T-cell (primary cell): ENCODE measurements at places on chromosomes 3 and 15. TPM values are rescaled to one million over a fixed set of nuclear protein-coding genes. Genes with fewer than 3 reads are reported as not detected.

Gene SLC22A13
- total RNA-seq: 0.79 TPM

Gene MINAR1
- 0.42 TPM for total RNA-seq

Gene SEMA3F
- 0.37 TPM for total RNA-seq

- H3K27ac ChIP-seq: peak overlapping the region; percentile 83
- H3K4me3 ChIP-seq: peak overlapping the region; percentile 90
- DNase-seq: peak; percentile 41
- H3K27me3 ChIP-seq: no peaks in the 10 kb centered on the region
Measured at GRCh38 chr3:187025254-187025655, 94.9 kb downstream of the ST6GAL1 start.

DNA sequence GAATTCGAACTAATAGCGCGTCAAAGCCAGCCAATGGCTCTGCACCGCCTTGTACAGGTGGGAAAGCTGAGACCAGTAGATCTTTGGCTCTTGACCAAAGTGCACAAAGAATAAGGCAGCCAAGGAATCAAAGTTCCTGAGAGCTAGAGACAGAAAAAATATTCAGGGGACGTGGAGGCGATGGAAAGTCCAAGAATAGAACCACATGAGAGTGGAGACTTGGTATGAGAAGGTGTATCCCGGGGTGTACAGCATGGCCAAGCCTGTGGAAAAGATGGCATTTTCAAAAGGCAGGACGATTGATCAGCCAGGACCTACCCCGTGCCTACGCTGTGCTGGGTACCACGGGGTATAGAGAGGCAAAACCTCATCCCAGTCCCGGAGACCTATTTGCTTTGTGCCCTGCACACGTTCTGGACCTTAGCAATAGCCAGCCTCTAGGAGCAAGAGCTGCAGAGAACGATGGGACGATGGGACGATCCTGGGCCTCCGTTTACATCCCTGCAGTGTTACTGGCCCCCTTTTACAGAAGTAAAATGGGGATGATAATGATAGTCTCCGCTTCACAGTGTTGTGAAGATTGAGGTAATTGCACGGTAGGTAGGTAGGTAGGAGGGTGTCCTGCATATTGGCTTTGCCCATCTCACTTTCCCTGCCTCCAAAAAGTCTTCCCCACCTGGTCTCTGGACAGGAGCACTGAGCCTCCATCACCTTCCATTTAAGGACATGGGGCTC lies 583 bp upstream of the RBSN start:
- peak overlapping the region; percentile 93 for H3K4me3 ChIP-seq
- H3K4me1 ChIP-seq: peaks cover 23% of the 10 kb centered on the region
- H3K27ac ChIP-seq: peak overlapping the region; percentile 97
- no peaks in the 10 kb centered on the region for H3K27me3 ChIP-seq
- peak; percentile 13 for DNase-seq

DNA sequence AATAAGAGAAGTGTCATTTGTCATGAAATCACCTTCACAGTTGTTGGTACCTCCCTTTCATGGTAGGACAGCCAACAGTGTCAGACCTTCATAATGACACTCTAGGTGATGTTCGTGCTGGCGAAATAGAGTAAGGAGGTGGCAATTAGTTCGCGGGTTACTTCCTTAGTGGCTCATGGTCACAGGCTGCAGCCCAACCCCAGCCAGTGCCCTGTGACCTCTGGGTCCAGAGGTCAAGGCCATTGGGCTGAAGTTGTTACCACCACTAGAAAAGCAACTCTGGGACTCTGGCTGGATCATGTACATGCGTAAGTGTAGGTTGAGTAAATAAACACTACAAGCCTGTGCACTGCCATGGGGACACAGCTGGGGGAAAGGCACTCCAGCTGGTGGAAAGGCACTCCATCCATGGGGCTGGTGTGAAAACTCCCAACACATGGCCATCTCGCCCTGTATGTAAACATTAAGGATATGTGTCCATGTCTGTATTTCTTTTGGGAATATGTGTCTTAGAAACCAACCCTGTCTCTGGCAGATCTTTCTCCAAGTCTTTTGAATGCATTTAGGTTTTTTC lies 106.7 kb downstream of the RYK start:
- H3K27me3 ChIP-seq: no peaks in the 10 kb centered on the region
- no peak overlapping the region for H3K4me3 ChIP-seq
- H3K36me3 ChIP-seq: no peaks in the 10 kb centered on the region
- H3K4me1 ChIP-seq: no peaks in the 10 kb centered on the region
- DNase-seq: no peak

GRCh38 chr3:172201136-172201869 lies 161.9 kb downstream of the FNDC3B start:
- H3K4me1 ChIP-seq: no peaks in the 10 kb centered on the region
- H3K27me3 ChIP-seq: no peaks in the 10 kb centered on the region
- H3K27ac ChIP-seq: no peak overlapping the region
- H3K4me3 ChIP-seq: no peak overlapping the region
- DNase-seq: no peak
- H3K36me3 ChIP-seq: no peaks in the 10 kb centered on the region

DNA sequence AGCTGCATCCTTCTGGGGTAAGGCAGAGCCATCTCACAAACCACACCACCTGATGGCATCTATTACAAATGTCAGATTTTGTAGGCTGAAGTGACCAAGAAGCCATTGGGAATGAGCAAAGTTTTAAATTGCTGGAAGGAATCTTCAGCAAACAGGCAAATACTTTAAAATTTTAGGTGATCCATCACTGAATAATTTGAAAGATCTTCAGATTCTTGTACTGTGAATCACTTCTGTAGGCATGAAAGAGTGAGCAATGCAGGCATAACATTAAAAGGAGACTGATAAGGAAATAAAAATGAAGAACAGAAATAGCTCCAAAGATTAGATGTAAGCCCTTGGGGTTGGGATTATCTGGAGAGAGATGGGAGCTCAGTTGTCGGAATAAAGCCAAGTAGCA lies 36.0 kb upstream of the ALDH1L1 start:
- H3K4me1 ChIP-seq: peaks cover 9% of the 10 kb centered on the region
- H3K27me3 ChIP-seq: peaks cover 41% of the 10 kb centered on the region
- H3K36me3 ChIP-seq: no peaks in the 10 kb centered on the region
- no peak overlapping the region for H3K27ac ChIP-seq
- no peak for DNase-seq
- H3K4me3 ChIP-seq: no peak overlapping the region

DNA sequence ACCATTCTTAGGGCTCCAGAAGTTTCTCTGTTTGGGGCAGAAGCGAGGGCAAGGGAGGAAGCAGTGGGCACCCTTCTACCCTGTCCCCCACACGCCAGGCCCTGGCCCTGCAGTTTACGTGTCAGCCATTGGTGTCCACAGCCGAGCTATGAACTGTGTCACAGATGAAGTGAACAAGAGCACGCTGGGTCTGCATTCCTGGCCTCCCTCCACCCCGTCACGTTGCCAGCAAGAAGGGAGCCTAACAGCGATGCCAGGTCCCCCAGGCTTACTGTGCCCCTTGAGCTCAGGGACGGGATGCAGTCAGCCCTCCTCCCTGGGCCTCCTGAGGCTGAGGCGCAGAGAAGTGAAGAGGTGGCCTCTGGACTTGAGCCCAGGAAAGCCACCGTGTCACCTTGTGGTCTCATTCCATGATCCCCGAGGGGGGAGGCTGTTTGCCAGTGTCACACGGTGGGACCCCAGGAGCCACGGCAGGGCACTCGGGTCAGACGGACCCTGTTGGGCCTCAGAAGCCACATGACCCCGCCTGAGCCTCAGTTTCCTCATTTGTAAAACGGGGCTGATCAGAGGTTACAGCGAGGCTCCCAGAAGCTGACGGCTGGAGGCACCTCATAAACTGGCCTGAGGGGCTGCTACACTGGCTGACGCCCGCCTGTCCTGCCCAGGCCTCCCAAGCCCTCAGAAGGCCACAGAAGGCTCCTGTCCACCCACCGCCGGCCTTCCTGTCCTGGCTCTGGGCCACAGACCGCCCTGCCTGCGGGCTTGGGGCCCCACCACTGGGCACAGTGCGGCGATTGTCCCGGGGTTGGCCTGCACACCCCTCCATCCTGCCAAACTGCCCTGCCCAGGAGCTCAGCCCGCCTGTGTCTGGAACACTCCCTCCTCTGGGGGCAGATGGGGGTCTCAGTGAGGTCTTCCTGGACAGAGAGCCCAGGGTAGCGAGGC lies 18.6 kb downstream of the IQSEC1 start:
- H3K27ac ChIP-seq: no peak overlapping the region
- no peak overlapping the region for H3K4me3 ChIP-seq
- no peaks in the 10 kb centered on the region for H3K36me3 ChIP-seq
- H3K27me3 ChIP-seq: no peaks in the 10 kb centered on the region
- DNase-seq: no peak

DNA sequence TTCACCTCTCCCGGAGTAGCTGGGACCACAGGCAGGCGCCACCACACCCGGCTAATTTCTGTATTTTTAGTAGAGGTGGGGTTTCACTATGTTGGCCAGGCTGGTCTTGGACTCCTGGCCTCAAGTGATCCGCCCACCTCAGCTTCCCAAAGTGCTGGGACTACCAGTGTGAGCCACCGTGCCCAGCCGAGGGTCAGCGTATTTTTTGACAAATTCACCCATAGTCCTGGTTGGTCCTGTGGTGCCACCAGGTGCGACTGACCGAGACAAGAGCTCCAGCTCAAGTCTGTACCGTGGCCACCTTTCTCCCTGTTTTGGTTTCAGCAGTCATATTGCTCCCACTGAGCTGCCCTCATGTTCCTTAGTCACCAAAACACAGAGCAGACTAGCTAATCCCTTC lies 8.8 kb downstream of the SLC51A start:
- H3K4me3 ChIP-seq: no peak overlapping the region
- no peaks in the 10 kb centered on the region for H3K36me3 ChIP-seq
- no peak overlapping the region for H3K27ac ChIP-seq
- DNase-seq: no peak

DNA sequence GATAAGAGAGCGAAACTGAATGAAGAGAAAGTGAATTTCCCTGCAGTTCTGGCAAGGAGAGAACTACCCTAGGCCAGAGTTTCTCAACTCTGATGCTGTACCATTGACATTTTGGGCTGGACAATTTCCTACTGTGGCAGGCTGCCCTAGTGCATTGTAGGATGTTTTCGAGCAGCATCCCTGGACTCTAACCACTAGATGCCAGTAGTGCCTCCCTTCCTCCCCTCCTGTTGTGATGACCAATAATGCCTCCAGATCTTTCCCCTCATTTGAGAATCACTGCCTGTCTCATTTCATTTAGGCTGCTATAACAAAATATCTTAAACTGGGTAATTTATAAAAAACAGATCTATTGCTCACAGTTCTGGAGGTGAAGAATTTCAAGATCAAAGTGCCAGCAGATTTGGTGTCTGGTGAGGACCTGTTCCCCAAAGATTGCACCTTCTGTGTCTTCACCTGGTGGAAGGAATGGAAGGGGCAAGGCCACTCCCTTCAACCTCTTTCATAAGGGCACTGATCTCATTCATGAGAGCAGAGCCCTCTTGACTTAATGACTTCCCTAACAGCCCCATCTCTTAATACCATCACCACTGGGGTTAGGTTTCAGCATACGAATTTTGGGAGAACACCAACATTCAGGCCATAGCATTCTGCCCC lies 188.9 kb upstream of the MEIS2 start:
- H3K27ac ChIP-seq: no peak overlapping the region
- H3K4me1 ChIP-seq: no peaks in the 10 kb centered on the region
- no peak overlapping the region for H3K4me3 ChIP-seq

- DNase-seq: no peak
- H3K4me1 ChIP-seq: no peaks in the 10 kb centered on the region
- no peaks in the 10 kb centered on the region for H3K36me3 ChIP-seq
- H3K27ac ChIP-seq: no peak overlapping the region
- H3K4me3 ChIP-seq: no peak overlapping the region
- H3K27me3 ChIP-seq: no peaks in the 10 kb centered on the region
Measured at GRCh38 chr15:74193905-74194304, 8.7 kb downstream of the STRA6 start.

DNA sequence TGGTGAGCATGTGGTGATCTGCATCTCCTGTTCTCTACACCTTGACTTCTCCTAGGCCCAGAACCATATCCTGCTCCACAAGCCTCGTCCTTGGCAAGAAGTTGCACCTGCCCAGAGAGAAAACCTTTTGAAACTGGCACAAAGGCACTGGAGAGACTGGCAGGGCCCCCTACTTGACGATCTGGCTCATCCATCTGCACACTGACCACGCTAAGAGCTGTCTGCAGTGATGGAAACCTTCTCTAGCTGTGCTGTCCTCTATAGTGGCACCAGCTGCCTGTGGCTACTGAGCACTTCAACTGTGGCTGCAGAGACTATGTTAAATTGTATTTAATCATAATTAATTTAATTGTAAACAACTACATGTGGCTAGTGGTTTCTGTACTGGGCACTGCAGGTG lies 26.2 kb upstream of the SRP14 start:
- peaks cover 22% of the 10 kb centered on the region for H3K4me1 ChIP-seq
- peaks cover 3% of the 10 kb centered on the region for H3K36me3 ChIP-seq
- no peak for DNase-seq

- no peaks in the 10 kb centered on the region for H3K36me3 ChIP-seq
- DNase-seq: no peak
- H3K4me1 ChIP-seq: no peaks in the 10 kb centered on the region
- no peak overlapping the region for H3K4me3 ChIP-seq
Measured at GRCh38 chr15:79257454-79257853, 25.1 kb upstream of the ANKRD34C start.
